Activated CD4-positive, alpha-beta T cell treated with anti-CD3 and anti-CD28 coated beads, Interleukin-2, amount 10 ng/mL, durations not matched to agents 24 days and 14 days (primary cell): ENCODE measurements at places on chromosomes 3 and 15. TPM values are rescaled to one million over a fixed set of nuclear protein-coding genes. Genes with fewer than 3 reads are reported as not detected.
A peak's percentile ranks its signal among the peaks of the same experiment; 100 is the strongest.

GRCh38 chr15:65632780-65633375, 11.1 kb downstream of the SLC24A1 start:
- no peak for DNase-seq

DNA sequence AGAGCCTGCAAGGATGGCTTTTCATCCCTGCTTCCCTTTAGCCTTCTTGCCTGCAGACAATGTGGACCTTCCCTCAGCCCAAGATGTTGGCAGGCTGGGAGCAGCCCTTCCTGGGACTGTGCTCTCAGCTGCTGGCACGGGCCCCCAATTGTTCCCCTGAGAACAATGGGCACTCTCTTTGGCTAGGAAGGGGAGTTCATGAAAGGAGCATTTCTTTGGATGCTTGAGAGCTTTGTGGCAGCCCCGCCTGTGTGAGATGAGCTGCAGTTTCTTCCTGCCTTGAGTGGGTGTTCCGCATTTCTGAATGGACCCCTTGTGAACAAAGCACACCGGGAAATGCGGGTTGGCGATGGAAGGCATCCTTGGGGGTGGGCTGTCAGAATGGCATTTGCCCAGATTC, 35.0 kb upstream of the BSN start:
- DNase-seq: no peak

GRCh38 chr3:132984181-132984580, 54.0 kb upstream of the TMEM108 start:
- DNase-seq: no peak

DNA sequence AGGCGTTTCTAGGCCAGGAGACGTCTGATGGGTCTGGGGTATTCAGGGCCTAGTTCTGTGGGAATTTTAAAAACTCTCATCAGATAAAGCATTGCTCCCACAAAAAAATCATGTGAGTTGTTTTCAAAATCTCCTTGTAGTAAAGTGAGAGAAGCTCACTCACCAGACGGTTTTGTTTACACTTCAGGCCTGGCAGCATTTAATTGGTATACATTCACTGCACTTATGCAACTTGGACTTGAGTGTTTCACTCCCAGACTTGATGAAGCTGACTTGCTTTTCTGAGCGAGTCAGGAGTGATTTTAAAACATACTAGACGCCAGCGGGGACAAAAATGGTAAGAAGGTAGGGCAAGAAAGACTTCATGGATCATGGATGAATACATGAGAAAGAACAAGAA, 75.2 kb downstream of the SLCO3A1 start:
- no peak for DNase-seq

- DNase-seq: no peak
Observed at GRCh38 chr3:3065876-3066275, 44.3 kb downstream of the IL5RA start.

GRCh38 chr3:184977796-184978195, 165.8 kb downstream of the VPS8 start:
- no peak for DNase-seq

- DNase-seq: no peak
Observed at GRCh38 chr3:54240-54639, 142.3 kb upstream of the CHL1 start.

DNA sequence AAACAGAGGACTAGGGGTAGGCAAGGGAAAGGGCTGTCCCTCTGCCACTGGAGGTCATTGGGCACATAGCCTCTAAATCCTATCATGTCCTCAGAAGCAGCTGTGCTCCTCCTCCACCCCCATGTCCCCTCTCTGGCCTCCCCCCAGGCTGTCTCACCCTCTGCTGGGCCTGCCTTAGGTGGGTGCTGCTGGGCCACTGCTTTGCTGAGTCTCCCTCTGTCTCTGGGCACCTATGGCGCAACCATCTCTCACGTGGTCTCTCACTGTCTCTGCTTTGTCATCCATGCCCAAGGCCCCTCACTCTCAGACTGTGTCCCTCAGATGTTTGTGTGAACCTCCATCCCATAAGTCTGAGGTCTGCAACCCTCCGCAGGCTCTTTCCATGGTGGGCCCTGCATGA, 35.0 kb upstream of the IQCF6 start:
- DNase-seq: no peak

- DNase-seq: no peak
Observed at GRCh38 chr3:28449398-28449797, 100.8 kb upstream of the AZI2 start.

GRCh38 chr15:72474466-72474911, 359 bp downstream of the ARIH1 start:
- no peak for DNase-seq

- DNase-seq: no peak
Observed at GRCh38 chr3:136232413-136232812, 17.7 kb upstream of the PCCB start.

DNA sequence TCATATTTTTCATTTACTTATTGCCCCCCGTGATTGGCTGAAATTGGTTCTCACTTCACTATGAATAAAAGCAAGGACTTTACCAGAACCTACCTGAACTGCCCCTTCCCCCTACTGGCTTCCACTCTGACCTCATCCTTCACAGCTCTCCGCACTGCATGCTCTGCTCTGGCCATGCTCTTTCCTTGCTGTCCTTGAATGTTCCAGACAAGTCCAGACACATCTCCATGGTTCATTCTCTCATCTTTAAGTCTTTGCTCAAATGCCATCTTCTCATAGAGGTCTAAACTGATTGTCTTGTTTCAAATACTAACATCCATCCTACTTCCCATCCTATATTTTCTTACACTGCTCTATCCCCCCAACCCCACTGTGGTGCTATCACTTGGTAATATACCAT, 129.4 kb downstream of the CHST2 start:
- DNase-seq: no peak

DNA sequence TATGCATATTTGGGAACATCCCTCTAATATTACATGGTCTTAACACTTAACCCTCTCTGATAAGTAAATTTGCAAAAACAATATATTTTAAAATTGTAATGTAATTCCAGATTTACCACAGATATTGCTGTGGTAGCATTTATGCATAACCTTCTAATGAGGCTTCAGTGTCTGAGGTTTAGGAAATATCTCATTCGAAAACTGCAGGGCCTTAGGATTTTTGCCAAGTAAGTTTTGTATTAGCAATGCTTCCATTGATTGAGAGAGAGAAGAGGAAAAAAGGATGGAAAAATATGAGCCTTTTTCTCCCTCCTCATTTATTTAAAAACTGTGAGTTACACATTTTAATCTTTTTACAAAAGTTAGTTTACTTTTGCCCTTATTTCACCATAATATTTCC, 294.6 kb downstream of the EPHA3 start:
- no peak for DNase-seq

- no peak for DNase-seq
Observed at GRCh38 chr3:23829242-23829934, 23.6 kb downstream of the UBE2E1 start.

DNA sequence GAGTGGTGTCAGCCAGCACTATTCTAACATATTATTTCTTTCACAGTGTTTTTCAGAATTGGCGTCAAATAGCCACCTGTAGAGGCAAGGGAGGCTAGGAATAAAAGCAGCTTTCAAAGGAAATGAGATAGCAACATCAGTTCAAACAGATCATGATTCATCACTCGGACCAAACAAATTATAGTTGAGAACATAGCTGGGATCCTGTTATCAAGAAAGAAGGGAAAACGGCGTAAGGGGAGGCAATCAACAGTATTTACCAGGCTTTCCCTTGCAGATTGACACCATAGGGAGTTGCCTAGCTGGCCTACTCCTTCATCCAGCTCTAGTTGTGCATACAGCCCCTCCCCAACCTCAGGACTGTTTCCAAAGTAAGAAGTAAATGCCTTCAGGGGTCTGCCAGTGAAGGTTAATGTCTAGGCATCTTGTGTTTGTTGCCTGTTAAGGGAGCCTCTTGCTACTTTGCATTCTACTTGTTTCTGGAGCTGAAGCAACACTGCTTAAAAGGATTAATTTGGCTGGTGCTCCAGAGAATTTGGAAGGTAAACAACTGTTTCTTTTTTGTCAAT, 286.5 kb downstream of the NSUN3 start:
- no peak for DNase-seq

DNA sequence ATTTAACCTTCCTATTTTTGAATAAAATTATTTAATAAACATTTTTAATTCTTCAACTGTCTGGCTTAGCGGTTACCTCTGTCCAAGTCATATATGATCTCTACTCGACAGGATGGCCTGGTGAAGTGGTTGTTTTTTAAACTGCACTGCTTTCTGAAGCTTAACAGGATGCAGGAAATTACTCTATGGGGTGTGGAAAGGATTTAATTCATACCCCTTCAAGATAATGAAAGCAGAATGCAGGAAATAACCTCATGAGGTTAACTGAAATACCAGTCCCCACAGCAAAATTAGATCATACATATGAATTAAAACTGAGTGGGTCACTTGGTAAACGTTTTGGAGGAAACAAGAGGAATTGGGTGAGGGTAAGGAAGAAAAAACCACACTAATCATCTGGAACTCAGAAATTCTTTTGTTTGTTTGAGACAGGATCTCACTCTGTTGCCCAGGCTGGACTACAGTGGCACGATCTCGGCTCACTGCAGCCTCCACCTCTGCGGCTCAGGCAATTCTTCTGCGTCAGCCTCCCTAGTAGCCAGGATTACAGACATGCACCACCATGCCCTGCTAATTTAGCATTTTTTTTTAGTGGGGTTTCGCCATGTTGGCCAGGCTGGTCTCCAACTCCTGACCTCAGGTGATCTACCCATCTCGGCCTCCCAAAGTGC, 50.1 kb downstream of the LYSMD4 start:
- peak; percentile 70 for DNase-seq

GRCh38 chr3:128078875-128079274, 26.6 kb downstream of the SEC61A1 start:
- DNase-seq: no peak

GRCh38 chr3:50266836-50267235, 2.1 kb upstream of the SEMA3B start:
- no peak for DNase-seq

- no peak for DNase-seq
Observed at GRCh38 chr15:92545996-92546395, 109.6 kb downstream of the FAM174B start.

DNA sequence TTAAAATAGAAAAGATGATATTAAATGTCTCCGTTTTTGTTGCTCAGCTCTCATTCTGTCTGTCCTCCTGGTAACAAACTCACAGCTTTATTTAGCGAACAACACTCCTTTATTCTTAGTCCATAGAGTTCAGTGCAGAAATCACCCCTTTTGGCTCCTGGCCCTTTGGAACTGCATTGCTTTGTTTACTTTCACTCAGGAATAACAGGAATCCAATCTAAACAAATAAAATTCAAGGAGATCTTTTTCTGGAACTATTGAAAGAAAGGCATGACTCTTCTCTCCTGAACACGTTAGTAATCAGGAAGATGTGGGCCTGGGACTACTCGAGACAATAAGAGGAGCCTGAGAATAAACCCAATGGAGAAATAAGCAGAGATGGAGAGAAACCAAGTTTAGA, 409.2 kb downstream of the DIPK2A start:
- no peak for DNase-seq

GRCh38 chr15:83062768-83063180, 4.3 kb downstream of the BTBD1 start:
- DNase-seq: no peak

GRCh38 chr3:123119802-123120201, 53.0 kb downstream of the PDIA5 start:
- no peak for DNase-seq

DNA sequence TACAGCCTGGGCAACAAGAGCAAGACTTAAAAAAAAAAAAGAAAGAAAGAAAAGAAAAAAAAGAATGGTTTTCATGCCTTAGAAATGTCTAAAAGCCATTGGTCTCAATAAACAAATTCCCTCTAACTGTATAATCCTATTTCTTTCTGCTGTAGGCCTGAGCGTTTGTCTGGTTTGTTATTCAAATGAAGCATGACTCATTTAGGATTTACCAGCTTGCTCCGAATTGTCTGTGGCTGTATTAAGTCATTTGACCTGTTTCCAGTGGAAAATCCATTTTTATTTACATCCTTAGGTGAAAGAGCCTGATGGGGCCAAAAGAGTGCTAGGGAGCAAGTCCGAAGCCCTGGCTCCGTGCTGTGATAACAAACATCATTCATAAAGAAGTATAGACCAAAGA, 73.8 kb downstream of the BDH1 start:
- DNase-seq: no peak

DNA sequence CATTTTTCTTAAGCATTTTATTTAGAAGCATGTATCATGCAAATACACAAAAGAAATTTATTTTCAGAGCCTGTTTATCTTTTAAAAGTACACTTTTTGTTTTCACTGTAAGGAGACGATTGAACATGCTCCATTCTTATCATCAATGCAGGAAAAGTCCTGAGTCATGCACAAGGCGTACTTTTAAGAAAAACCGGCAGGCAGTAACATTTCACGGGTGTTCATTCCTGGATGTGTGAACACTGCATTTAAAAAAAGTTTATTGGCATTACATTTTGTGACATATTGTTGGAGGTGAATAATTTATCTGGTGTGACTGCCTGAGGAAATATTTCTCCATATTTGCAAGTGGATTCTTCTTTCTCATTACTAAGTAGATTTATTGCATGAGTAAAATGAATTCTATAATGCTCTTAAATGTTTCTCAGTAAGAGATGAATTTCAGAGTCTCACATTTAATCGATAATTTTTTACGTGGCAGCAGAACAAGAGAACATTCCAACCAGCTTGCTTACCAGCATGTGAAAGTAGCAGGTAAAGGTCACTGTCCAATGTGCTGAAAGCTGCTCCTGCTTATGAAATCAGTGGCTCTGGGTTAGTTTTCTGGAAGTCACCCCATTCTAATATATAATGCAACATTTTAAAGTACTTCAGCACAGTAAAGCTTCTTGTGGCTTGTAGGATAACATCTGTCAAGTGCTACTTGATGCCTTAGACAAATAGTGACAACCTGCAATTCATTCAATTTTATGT, 87.0 kb downstream of the SV2B start:
- DNase-seq: peak; percentile 58

- DNase-seq: no peak
Observed at GRCh38 chr15:44064706-44065105, 130.4 kb downstream of the FRMD5 start.

DNA sequence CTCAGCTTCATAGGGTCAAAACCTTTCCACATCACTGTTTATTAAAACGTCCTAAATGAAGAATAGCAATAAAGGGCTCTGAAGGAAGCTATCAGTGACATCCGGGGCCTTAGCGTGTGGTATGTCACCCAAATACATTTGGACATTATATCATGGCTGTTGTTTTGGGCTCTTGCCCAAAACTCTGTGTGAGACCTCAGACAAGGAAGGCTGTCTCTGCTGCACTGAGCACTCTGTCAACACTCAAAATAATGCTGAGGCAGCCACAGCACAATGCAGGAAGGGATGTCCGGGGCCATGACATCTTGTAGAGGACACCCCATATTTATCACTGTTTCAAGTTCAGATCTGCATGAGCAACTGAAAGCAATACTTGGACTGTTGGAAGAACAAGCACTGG, 293.8 kb upstream of the WNT5A start:
- DNase-seq: no peak

- DNase-seq: no peak
Observed at GRCh38 chr3:119207512-119207875, 33.2 kb downstream of the B4GALT4 start.

DPPA4 gene
- not detected in 2 replicates for total RNA-seq

SNTN gene
- total RNA-seq: not detected in 2 replicates

TTLL13 gene
- 0.44 and 1.4 TPM in 2 replicates for total RNA-seq

CCR3 gene
- total RNA-seq: not detected in 2 replicates

NANOGP8 gene
- total RNA-seq: not detected in 2 replicates

CACNA1D gene
- total RNA-seq: 0.62 and 0.77 TPM in 2 replicates

ZNF502 gene
- total RNA-seq: 0.47 and 0.82 TPM in 2 replicates

SEC61A1 gene
- 194 TPM in 2 replicates for total RNA-seq

FETUB gene
- total RNA-seq: not detected in 2 replicates

TERC gene
- 8.9 TPM in 1 of 2 replicates, not detected in the other for total RNA-seq

CPLX3 gene
- total RNA-seq: 0.09 TPM in 2 replicates

SEMA6D gene
- total RNA-seq: not detected in 2 replicates

RASL12 gene
- total RNA-seq: not detected in 2 replicates
